HFFc6 (cell line): ENCODE measurements at places on chromosomes 7 and 10. TPM values are rescaled to one million over a fixed set of nuclear protein-coding genes. Genes with fewer than 3 reads are reported as not detected.

Gene HMX3
- total RNA-seq, result not detected in 3 replicates

Gene KEL
- total RNA-seq, result not detected in 3 replicates

Gene ADAM22
- 0.05 to 0.22 TPM (median 0.21 TPM) in 3 replicates for total RNA-seq

Gene SEMA3C
- 58.3 to 74.1 TPM (median 63.5 TPM) in 3 replicates for total RNA-seq

Gene NPC1L1
- not detected in 3 replicates for total RNA-seq

Gene ACTL6B
- not detected in 3 replicates for total RNA-seq

Gene MACC1
- total RNA-seq, result not detected in 3 replicates

Gene LBX1
- not detected in 3 replicates for total RNA-seq

DNA sequence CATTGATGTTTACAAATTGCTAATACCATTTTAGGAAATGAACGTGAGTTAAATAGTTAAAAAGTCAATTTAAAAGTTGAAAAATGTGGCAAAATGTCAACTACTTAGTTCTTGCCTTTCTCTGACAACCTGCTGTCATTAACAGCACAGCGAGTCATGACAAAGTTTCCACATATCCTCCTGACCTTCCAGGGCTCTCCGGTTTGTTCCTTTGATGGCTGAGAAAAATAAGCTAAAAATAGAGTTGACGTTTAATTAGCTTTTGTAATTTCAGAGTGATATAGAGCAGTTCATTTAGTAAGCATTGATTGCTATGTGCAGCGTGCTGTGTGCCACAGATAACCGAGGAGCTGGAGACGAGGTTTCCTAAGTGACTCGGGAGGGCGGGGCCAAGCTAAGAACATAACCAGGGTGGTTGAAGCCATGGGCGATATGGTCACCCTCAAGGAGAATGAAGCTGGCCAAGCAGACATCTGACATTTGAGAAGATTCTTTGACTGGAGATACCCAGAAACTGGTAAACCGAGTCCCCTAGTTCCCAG lies 47.9 kb downstream of the OGDH start:
- no peaks in the 10 kb centered on the region for H3K4me1 ChIP-seq
- peaks cover 2% of the 10 kb centered on the region; the same call in 1 of the 2 replicates for H3K27me3 ChIP-seq

- H3K27ac ChIP-seq, result peak overlapping the region; percentile 53
- peaks cover 19% of the 10 kb centered on the region for H3K27me3 ChIP-seq
- H3K4me1 ChIP-seq, result peaks cover 19% of the 10 kb centered on the region
Observed at GRCh38 chr10:97673736-97674525, 13.1 kb downstream of the AVPI1 start.

DNA sequence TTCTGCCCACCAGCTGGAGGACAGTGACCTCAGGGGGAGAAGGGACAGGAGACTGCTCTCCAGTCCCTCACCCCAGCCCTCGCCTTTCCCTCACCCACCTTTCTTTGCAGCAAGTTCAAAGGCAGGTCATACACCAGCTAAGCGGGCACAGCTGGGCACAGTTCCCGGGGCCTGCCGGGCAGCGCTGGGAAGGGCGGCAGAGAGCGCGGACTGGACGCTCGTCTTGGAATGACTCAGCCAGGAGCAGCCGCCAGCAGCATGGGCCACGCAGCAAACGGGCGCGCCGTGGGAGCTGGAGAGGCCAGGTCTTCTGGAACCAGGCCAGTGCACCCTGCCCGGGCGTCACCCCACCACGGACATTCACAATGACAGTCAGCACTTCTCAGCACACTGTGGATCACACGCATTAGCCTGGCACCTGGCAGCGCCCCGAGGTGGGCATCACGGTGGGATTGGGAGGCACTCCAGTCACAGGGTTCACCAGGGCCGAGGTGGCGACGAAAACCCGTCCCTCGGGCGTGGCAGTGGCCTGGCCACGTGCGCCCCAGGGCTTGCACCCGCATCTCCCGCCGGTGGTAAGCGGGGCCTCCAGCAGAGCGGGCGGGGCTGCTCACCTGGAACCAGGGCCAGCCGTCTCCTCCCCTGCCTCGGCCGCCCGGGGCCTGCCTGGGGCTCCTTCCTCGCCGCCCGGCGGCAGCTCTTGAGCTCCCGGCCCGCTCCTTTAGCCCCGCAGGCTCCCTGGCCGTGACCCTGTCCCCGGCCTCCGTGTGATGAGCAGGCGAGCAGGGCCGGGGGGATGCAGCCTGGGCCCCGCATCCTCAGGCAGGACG lies 29.0 kb upstream of the WDFY4 start:
- H3K4me1 ChIP-seq, result peaks cover 52% of the 10 kb centered on the region
- peak overlapping the region; percentile 88 for H3K4me3 ChIP-seq
- H3K27ac ChIP-seq, result peak overlapping the region; percentile 89
- H3K27me3 ChIP-seq, result no peaks in the 10 kb centered on the region

DNA sequence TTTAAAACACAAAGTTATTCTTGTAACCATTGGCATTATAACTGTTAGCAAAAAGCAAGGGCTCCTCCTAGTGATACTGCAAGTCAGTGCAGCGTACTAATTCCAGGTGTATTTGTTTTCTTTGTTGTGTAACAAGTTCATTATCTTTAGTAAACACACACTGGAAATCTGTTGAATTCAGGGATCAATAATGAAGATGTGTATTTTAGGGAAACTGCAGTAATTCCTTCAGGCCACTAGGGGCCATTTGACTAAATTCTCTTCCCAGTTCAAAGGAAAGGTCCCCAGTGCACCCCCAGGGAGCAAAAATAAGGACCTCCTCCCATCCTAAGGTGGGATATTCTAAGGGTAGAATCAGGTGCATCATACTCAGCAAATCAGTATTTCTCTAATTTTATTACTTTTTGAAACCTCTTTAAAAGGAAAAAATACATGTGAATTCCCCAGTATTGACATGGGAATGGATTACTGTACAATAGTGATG lies 158.6 kb upstream of the LYZL1 start:
- no peaks in the 10 kb centered on the region for H3K36me3 ChIP-seq
- H3K27me3 ChIP-seq, result peaks cover 19% of the 10 kb centered on the region
- no peak overlapping the region for H3K27ac ChIP-seq
- DNase-seq, result peak; percentile 8
- H3K4me3 ChIP-seq, result no peak overlapping the region
- peaks cover 25% of the 10 kb centered on the region for H3K4me1 ChIP-seq

GRCh38 chr10:116241642-116242410 lies 31.2 kb downstream of the GFRA1 start:
- no peak overlapping the region for H3K4me3 ChIP-seq
- peaks cover 10% of the 10 kb centered on the region; the same call in 1 of the 2 replicates for H3K4me1 ChIP-seq
- H3K27ac ChIP-seq, result no peak overlapping the region
- DNase-seq, result no peak
- no peaks in the 10 kb centered on the region for H3K36me3 ChIP-seq

GRCh38 chr10:70480239-70480861 lies 1.8 kb downstream of the PALD1 start:
- H3K27ac ChIP-seq, result no peak overlapping the region
- no peaks in the 10 kb centered on the region for H3K4me1 ChIP-seq
- H3K27me3 ChIP-seq, result peaks cover 67% of the 10 kb centered on the region
- DNase-seq, result no peak
- H3K36me3 ChIP-seq, result no peaks in the 10 kb centered on the region

DNA sequence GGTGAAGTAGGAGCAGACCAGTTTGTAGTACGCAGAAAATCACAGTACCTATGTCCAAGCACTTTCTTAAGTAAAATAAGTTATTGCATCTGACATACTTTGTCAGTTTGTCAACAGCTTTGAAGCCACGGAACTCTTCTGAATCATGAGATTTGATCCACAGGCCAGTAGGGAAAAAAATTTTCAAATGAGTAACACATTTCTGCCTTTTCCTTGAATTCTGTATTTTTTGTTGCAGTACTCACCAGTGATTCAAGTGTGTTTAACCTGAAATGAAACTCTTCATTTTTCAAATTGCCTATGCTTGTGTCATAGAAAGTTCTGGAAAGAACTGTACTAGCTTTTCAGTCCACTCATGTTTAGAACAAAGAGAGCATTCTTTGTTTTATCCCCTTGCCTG lies 337.7 kb downstream of the GATA3 start:
- H3K27me3 ChIP-seq, result no peaks in the 10 kb centered on the region; the same call in 1 of the 2 replicates
- 0 out of 2 replicates have a peak, but pooled peaks cover under 1% of the 10 kb centered on the region for H3K36me3 ChIP-seq
- DNase-seq, result no peak
- no peak overlapping the region for H3K27ac ChIP-seq

GRCh38 chr7:154425271-154425670 lies 373.1 kb downstream of the DPP6 start:
- no peak for DNase-seq
